Testis (tissue), 5 donors: ENCODE measurements at places on chromosomes 16 and 17.

DNA sequence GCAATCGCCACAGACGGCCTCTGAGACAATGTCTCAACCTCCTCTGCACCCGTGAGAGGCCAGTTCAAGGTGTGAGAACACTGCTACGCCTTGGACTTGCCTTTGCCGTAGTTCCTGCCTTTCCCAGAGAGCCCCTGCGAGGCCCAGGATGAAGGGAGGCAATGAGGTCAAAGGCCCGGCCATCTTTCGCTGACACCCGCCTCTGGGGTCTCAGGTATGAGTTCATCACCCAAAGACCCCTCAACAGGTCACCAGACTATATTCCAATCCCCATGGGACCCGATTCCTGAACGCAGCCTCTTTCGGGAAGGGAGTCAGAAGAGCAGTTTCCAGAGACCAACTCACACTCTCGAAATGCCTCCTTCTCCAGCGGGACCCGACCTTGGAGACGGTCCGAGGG lies 573.5 kb downstream of the KCNJ18 start:
- DNase-seq, result no peak

DNA sequence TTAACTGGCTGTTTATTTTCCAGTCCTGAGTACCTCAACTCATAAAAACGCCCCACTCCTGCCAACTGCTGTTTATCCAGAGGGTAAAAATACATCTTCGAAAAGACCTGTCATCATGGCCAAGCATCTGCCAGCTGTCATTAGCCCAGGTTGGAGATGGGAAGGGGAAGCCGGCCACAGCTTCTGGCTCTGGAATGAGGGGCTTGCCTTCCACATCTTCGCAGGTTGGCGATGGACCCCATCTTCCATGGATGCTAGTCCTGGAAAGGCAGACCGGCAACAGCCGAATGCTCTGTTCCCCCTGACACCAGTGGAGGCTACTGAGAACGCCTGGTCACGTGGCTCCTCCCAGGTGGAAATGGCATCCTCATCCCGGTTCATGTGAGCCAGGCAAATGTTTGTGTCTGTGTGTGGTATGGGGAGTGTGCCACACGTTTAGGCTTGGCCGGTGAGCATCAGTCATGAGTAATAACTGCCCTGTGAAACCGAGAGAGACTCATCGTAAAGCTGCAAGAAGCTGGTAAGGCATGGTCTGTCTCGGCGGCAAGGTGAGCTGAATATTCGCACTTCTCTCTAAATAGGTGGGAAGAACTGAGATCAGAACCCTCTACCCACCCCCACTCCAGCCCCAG lies 420 bp upstream of the KRTAP17-1 start:
- DNase-seq, result no peak

DNA sequence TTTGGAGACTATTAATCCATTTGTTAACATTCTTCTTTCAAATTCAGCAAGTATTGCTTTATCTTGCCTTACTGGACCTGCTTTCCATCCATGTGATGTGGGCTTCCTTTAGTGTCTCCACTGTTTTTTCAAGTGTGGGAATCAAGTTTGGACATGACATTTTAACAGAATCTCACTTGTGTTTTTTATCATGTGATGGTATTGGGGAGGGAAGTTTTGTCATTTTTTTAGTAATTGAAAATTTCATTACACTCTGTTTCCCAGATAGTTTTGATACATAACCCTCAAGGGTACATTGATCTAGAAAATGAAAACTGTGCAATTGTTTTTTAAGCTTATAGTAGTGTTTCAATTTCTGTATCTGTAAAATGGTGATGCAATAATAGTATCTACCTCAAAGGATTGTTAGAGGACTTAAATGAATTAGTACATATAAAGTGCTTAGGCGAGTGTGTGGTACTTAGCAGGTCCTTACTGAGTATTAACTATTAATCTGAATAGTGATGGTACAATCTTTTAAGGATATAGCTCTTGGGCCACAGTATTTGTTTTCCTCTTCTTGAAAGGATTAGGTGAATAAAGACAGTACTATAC lies 27.3 kb downstream of the AATF start:
- DNase-seq, result no peak

DNA sequence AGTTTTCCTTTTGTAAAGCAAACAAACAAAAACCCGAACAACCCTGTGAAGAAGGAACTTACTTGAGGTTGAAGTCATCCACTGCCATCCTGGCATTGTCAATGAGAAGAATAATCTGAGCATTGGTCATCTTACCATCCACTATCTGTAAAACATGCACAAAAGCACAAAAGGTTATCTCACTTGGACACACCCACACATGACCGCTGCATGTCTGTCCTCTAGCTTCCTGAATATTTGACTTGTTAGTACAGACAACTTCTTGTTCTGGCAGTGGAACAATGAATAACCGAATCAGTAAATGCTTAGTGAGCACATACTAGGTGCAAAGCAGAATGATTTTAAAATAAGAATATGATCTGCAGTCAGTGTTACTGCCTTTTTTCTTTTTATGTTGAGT lies 6.1 kb downstream of the KRT23 start:
- DNase-seq, result no peak

DNA sequence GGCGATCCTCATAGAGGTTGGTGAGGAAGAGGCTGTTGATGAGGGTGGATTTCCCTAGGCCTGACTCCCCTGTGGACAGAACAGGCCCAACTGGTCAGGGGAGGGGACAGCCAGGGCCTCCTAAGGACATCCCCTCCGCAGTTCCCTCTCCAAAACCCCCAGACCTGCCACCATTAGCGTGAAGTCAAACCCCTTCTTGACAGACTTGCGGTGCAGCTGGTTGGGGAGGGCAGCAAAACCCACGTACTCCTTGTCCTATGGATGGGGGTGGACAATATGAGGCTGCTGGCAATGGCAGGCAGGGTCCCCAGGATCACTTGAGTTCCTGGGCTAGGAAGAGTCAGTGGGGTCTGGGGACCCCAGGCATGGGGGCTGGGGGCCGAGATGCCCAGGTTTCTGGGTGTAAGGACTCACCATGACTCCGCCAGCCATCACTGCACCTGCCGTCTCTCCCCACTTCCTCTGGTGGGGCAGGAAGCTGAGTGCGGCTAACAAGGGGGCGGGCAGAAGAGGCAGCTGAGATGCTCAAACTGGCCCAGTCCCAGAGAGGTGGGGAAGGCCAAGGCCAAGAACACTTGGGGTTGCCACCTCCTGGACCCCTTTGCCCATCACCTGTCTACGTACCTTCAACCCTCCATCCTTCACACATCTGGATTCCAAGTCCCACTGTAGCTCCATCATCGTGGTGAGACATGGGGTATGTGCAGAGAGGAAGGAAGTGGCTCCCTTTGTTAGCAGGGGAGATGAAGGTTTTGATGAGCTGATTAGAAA lies at the start of gene SEPTIN1:
SEPTIN1 (minus strand) TSS at position 451 of the 771 bp plus-strand sequence; CDS start at position 432, 19 bp downstream.
- DNase-seq, result no peak

GRCh38 chr16:68356249-68356918 lies 45.6 kb downstream of the PRMT7 start:
- no peak for DNase-seq

GRCh38 chr16:25063102-25063501 lies 47.9 kb upstream of the ARHGAP17 start:
- peak; percentile 31 for DNase-seq

GRCh38 chr17:6057562-6057961 lies 12.6 kb upstream of the WSCD1 start:
- DNase-seq, result no peak

DNA sequence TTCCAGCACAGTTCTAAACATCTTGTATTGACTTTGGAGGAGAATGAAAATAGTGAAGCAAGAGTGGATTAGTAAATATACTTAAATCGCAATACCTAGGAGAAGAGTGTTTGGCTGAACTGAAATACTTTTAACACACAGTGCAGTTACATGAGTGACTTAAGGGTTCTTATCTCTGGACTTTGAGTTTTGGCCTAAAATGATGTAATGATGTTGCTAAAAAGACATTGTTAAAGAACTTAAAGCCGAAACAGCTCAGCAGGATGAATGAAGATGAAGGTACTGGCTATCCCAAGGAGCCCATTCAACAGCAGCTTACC lies 28.1 kb downstream of the PMP22 start:
- DNase-seq, result no peak

DNA sequence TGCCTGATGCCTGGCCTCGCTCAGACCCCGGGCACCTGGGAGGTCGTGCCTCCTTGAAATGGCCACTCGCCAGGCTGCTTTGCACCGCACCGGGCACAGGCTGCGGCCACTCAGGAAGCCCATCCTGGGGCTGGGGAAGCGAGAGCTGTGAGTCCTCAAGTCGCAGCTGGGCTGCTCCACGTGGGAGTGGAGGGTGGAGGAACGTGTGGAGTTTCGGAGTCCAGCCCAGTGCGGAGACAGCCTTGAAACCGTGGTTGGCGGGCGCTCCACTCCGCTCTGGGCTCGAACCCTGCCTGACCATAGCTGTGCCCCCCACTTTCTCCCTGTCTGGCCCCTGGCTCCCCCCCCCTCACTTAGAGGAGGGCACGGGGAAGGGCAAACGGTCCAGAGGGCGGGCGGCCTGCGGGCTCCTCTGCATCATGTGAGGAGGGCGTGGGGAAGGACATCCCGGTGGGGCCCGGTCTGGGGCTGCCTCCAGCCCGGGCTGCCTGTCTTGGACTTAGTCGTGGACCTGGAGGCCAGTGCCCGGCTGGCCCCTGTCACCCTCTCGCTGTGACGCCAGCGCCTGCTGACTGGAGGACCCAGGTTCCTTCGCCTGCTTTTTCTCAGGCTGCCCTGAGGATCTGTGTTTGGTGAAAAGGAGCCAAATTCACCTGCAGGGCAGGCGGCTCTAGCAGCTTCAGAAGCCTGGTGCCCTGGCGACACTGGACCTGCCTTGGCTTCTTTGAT lies 2.5 kb downstream of the UBE2I start:
- DNase-seq, result peak; percentile 77

DNA sequence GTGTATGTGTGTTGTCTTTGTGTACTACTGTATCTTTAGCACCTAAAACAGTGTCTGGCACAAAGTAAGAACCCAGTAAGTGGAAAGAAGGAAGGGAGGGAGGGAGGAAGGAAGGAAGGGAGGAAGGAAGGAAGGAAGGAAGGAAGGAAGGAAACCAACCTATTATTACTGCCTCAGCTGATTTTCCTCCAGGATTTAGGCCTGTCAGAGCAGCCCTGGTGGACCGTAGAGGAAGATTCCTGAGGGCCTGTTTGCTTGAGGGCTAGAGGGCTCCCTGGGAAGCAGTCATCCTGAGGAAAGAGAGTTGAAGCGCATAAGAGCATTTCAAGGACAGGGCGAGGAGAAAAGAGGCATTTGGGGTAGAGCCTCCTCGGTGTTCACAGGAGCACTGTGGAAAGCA lies 61.5 kb downstream of the WSB1 start:
- no peak for DNase-seq

DNA sequence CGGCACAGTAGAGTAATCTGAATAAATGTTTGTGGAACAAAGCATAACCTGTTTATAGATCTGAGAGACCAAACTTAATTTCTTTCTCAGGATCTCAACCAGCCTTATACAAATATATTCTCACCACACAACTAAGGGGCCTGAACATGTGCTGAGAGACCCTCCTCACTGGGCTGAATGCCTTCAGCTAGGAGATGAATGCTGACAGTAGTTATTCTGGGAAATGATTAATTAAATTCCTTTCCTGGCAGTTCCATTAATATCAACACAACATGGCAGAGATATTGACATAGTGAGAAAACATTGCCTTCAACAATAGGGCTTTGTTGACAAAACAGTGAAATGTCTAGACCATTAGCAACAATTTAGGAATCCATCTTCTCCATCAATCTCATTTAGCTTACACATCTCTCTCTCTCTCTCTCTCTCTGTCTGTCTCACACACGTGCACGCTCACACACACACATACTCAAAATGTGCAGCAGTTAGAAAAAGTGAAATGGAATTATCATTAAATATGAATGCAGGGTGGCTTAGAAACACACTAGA lies 780.8 kb upstream of the CDH8 start:
- DNase-seq, result no peak

- DNase-seq, result no peak
Measured at GRCh38 chr16:66426112-66427035, 721 bp upstream of the BEAN1 start.

DNA sequence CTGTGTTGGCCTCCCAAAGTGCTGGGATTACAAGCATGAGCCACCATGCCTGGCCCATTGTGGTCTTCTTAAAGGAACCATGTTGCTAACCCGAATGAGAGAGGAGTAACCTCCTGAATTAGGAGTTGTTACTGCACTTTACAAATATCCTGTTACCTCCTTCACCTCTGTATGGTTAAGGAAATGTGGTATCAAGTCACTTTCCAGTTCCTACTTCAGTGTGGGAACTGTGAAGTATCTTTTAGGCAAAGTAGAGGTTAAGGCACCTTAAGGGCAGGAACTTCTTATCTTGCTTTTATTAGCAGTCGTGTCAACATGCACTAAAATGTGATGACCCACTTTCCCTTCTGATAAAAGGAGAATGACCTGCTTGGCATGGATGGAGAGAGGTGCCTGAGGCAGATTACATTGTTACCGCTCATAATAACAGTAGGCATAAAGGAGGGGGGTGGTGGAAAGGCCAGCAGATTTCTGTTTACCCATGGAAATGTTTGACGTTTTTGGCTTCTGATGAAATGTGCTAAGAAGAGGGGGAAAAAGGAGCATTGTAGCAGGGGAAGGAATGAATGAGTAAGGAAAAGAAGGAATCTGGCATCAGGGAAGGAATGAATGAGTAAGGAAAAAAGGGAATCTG lies 28.5 kb downstream of the FTO start:
- no peak for DNase-seq

- DNase-seq, result no peak
Measured at GRCh38 chr17:81412490-81413093, 17.3 kb downstream of the BAHCC1 start.

DNA sequence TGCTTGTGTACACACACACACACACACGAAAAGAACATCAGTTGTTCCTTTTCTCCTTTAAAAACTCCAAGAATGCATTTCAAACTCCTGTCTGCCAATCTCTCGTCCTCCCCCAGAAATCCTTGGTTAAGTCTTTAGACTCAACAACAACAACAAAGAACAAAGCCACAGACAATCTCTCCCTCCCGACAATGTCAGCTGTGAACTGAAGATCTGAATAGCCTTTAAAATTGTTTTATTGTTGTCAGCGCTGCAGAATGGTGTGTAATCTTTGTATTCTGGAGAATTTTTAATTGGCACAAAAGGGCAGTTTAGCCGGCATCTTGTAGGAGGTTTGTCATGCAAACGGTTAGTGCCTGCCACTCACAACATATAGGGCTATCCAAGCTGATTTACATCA lies 219.5 kb downstream of the MSI2 start:
- no peak for DNase-seq

GRCh38 chr17:1710807-1711553 lies 803 bp upstream of the TLCD2 start:
- no peak for DNase-seq

DNA sequence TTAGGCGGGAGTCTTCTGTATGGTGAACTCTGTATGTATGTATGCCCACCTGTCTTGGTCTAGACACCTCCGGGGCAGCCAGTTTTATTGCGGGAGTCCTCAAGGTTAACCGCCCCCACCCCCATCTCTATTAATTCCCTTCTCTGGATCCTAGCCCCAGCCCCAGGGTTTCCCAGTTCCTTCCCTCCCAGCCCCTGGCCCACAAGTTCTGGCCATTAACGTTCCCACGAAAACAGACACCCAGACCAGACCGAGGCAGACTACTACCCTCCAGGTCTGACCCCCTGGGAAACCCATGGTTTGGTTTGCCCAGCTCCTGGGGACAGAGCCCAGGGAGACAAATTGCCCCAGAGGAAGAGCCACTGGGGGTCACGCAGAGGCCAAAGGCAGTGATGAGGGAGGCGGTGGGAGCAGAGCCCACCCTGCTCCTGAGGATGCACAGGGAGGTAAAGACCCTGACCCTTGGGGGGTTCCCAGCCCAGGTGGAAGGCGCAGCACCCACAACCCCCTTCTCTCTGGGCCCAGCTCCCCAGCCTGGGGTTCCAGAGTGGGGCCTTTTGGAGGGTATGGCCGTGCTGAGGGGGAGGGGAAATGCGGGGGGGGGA lies 8.5 kb downstream of the TBKBP1 start:
- no peak for DNase-seq

GRCh38 chr16:19542138-19542821 lies 13.2 kb upstream of the VPS35L start:
- no peak for DNase-seq
